Endothelial cell of coronary artery (primary cell): ENCODE measurements at places on chromosomes 11 and 22. TPM values are rescaled to one million over a fixed set of nuclear protein-coding genes. Genes with fewer than 3 reads are reported as not detected.

Gene CHADL
- total RNA-seq = 0.28 and 1.1 TPM in 2 replicates

Gene FOLR1
- total RNA-seq = not detected in 2 replicates

Gene CLCF1
- 2.7 and 3.3 TPM in 2 replicates for total RNA-seq

Gene PHF21B
- not detected in 2 replicates for total RNA-seq
